Inflammatory macrophage (primary cell): ENCODE measurements at places on chromosomes 6 and 20.

- no peak for DNase-seq
Observed at GRCh38 chr20:10649797-10650160, 24.0 kb downstream of the JAG1 start.

- DNase-seq: no peak
Observed at GRCh38 chr6:41058783-41059181, 5.8 kb downstream of the APOBEC2 start.

- DNase-seq: no peak
Observed at GRCh38 chr6:163314791-163315470, 99.6 kb upstream of the QKI start.

DNA sequence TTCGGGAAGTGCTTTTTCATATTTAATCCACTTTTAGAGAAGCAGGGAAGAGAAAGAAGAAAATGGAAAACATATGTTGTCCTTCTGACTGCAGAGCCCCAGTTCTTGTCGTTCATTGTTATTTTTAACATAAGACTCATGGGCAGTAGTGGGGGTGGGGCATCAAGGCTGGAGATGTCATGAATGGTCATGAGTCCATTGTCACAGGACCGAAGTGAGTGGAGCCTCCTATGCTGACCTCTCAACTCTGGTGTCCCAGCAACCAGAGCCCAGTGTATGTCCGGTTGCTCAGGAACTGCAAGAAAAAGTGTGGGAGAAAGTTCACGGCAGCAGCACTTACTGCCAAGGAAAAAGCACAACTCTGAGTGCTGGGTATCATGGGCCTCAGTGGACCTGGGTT is 108.6 kb downstream of the BANF2 start:
- peak; percentile 65 for DNase-seq

DNA sequence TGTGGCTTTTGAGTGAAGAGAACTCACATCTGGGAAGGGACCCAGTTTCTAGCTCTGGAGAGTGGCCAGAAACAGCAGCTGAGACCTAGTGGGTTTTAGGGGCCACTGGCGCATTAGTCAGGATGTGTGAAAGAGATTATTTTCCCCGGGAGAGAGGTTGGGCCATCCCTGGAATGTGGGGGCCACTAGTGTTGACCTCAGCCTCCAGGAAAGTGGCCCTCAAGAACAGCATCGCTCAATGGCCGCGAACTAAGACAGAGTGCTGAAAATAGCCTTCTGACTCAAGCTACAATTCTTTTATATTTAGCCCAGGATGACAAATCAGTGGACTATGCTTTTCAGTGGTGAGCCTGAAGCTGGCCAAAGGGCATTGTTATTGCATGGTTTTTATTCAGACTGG is 210.4 kb upstream of the RNF24 start:
- DNase-seq: peak; percentile 37

- no peak for DNase-seq
Observed at GRCh38 chr20:48295445-48295903, 510.2 kb upstream of the SULF2 start.

- peak; percentile 52 for DNase-seq
Observed at GRCh38 chr20:11436113-11436905, 481.4 kb upstream of the BTBD3 start.

DNA sequence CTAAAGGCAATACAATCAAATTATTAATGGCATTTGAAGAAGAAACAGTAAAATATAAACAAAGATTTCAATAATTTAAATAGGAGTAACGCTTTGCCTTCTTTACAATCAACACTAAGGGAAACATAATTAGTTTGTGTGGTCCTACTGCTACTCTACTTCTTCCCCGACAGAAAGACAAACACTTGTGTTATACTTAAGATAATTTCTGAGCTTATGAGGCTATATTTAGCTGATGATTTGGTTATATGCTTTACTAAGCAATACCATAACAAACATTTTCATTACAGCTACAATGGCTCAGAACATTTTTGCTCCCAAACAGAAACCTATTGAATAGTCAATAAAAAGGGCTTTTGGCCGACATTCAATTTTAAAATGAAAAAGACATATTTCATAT is 1217.2 kb upstream of the GJE1 start:
- no peak for DNase-seq

- DNase-seq: no peak
Observed at GRCh38 chr6:12586721-12587480, 129.7 kb upstream of the PHACTR1 start.

DNA sequence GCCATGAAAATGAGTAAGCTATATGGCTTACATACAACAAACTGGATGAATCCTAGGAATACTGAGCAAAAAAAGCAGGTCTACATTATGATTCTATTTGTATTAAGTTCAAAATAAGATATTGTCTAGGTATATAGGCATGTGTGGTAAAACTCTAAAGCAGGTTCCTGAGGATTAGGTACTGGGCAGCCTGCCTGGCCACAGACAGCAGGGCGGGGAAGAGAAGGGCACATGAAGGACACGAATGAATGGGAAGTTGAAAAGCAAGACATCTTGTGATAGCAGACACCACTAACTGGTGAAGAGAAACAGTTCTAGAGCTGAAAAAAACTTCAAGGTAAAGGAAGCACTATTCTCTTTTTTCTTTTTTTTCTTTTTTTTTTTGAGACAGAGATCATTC is 72.6 kb upstream of the SLC4A11 start:
- peak; percentile 7 for DNase-seq

GRCh38 chr6:142671791-142672190 is 273.2 kb downstream of the HIVEP2 start:
- DNase-seq: no peak

- DNase-seq: no peak
Observed at GRCh38 chr6:121867095-121867494, 431.6 kb downstream of the GJA1 start.

- no peak for DNase-seq
Observed at GRCh38 chr20:53176134-53176533, 204.0 kb downstream of the TSHZ2 start.

GRCh38 chr6:118875672-118876071 is 18.3 kb upstream of the ASF1A start:
- no peak for DNase-seq

GRCh38 chr20:8837396-8837795 is 231.5 kb upstream of the PLCB4 start:
- DNase-seq: peak; percentile 2

DNA sequence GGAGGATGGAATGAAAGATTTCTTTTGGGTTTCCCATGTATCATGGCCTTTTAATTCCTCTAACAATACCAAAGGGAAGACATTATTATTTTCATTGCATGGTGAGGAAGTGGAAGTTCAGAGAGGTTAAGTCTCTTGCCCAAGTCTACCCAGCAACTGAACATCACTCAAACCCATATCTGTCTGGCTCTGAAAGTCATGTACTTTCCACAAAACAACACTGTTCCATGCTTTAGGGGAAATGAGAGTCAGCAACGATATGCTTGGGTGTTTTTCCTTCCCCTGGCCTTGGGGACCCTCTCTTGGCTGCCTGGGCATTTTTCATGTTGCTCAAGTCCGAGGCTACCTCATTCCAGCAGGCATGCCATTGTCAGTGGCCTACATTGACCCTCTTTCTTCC is 118.8 kb downstream of the ADTRP start:
- DNase-seq: no peak

- peak; percentile 57 for DNase-seq
Observed at GRCh38 chr6:119552021-119552420, 202.5 kb upstream of the MAN1A1 start.

- DNase-seq: peak; percentile 32
Observed at GRCh38 chr20:58634521-58635278, 16.4 kb upstream of the STX16 start.

DNA sequence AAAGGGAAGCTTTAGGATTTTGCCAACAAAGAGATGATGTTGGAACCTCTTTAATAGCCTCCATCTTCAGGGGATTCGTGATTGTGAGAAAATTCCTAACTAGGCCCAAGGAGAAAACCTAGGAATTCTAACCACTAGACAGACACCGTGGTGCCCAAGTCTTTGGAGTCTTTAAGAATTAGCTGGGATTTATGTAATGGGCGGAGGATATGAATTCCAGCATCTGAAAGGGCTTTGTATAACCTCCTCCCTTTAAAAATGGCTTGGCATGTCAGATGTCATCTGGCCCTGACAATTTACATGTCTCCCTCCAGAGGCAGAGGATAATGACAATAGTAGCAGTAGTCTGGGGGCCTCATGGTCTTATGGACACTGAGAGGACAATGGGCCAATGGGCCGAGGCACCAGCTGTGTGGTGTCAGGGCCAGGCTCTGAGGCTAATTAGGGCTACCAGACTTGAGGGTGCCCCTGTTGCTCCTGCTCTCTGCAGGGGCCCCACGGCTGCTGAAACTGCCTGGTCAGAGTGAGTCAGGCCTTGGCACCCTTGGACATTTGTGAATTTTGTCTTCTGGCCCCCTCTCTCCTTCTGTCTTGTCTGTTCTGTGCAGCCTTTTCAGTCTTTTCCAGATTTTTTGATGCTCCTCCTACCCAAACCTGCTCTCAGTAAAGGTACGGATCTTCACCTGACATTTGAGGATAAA is 113.9 kb downstream of the EDN1 start:
- no peak for DNase-seq

GRCh38 chr6:160161647-160161986 is 40.0 kb downstream of the SLC22A1 start:
- no peak for DNase-seq

GRCh38 chr20:36584018-36584481 is 10.7 kb downstream of the TGIF2 start:
- no peak for DNase-seq

DNA sequence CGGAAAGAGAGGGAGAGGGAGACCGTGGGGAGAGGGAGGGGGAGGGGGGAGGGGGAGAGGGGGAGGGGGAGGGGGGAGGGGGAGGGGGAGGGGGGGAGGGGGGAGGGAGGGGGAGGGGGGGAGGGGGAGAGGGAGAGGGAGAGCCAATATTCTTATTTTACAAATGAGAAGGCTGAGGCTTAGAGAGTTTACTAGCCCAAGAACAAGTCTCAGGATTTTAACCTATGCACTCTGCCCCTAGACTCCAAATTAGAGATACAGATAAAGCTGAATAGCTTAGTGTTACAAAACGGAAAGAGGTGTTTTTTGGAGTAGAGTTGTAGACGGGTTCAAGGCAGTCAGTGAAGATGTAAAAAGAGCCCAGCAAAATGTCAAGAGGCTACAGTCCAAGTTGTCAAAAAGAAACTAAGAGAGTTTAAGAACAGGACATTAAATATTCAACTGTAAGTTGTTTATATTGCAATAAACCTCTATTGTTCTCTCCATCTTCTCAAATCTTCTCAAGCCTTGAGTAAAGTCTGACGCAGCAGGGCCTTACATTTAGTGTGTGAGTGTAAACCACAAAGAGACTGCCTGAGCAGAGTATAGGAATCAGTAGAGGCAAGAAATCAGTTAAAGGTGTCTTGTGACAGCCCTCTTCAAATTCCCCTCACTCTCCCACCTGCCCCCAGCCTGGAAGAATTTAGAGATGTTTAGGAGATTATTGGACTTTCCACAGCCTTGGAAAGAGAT is 34.9 kb upstream of the AKIRIN2 start:
- no peak for DNase-seq

- no peak for DNase-seq
Observed at GRCh38 chr20:38001981-38002380, 31.3 kb downstream of the TTI1 start.

DNA sequence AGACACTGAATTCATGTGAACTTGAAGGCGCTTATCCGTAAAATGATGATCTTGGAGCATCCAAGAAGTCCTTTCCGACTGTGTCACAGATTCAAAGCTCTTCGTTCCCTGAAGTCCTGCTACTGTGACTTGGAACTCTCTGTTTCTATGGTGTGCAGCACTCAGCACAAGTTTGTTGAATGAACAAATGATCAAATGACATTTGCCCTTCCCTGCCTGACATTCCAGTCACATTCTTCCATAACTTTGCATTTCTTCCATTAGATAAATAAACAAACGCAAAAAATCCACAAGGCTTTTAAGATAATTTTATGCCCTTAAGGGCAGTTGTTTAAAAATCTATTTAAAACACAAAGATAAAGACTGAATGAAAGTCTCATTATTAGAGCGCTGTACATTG is 39.9 kb downstream of the SGK1 start:
- no peak for DNase-seq

GRCh38 chr20:63026582-63027165 is 19.9 kb upstream of the BHLHE23 start:
- DNase-seq: no peak

DNA sequence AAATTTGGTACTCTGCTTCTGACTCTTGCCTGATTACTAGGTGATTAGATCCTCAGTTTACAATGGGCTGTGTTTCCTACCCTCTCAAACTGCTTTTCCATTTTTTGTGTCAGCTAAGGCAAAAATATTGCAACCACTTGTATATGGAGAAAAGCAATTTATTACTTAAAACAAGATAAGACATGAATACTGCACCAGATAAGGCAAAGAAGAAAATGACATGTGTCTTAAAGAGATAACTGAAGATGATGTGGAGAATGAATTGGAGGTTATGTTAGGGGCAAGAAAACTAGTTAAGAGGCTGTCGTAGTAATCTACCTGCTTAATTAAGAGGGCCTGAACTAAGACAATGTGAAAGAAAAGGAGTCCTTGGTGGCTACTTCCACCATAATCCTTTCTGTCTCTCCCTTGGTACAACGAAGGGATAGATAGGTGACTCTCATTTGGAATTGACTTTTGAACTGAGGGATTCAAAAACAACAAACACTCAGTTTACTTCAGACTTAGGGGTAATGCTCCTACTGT is 16.3 kb upstream of the REV3L start:
- no peak for DNase-seq

DNA sequence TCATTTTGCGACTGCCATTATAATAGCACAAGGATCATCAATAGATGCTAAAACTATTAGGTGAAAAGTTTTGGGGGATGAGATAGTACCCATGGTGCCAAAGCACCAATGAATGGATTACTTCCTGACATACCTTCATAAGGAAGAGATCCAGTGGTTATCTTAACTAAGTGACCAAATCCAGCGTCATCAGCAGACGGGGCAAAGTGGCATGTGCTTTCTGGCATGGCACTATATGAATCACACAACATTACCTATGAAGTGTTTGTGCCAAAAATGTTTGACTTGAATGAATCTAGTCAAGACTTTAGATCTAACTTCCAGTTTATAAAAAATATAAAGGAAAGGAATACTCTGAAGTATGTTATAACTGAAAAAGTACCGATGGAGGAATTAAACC is 10.8 kb downstream of the TRIM26 start:
- DNase-seq: no peak

DNA sequence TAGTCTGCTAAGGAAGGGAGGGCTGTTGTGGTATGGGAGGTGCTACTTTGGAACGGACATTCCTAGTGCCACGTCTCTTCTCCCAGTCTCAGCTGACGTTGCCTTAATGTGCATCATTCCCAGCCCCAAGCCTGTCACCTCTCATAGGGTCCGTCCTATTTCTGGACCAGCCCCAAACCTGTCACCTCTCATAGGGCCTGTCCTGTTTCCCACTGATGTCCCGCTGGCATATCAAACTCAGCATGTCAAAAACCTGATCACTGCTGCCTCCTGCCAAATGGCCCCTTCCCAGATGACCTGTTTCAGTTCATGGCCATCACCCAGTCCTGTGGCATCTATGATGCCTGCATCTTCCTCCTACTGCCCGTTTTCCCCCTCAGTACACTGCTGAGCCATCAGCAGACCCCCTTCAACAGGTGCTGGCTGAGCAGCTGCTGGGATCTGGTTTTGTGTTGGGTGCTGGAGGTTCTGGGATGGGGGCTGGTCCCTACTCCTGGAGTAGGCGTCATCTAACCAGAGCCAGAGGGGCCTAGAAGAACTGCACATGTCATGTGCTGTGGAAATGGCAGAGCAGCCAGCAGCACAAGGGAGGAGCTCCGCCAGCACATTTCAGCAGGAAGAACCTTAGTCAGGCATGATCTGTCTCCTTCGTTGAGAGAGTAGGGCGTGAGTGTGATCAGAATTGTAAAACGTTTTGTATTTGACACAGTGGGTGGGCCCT is 3.3 kb downstream of the ENTPD6 start:
- DNase-seq: no peak
